ENCODE measurements at places on chromosomes 5 and 9. TPM values are rescaled to one million over a fixed set of nuclear protein-coding genes. Genes with fewer than 3 reads are reported as not detected.

C9orf50 gene
- total RNA-seq: not detected

SPINK6 gene
- total RNA-seq: 0.39 TPM

PCDH12 gene
- not detected for total RNA-seq

ABLIM3 gene
- total RNA-seq: 8.4 TPM

MRPL41 gene
- total RNA-seq: 53.0 TPM

TRIM36 gene
- total RNA-seq: 1.8 TPM
